ENCODE measurements at places on chromosomes 1 and 21. TPM values are rescaled to one million over a fixed set of nuclear protein-coding genes. Genes with fewer than 3 reads are reported as not detected.

The NTNG1 gene
- total RNA-seq = 16.0 TPM

The CCDC17 gene
- 0.94 TPM for total RNA-seq

The CYP4B1 gene
- not detected for total RNA-seq

The FMO5 gene
- total RNA-seq = 0.07 TPM

The F13B gene
- total RNA-seq = not detected

The LRRC38 gene
- total RNA-seq = 0.71 TPM

The FCRL3 gene
- 0.03 TPM for total RNA-seq

The TMEM125 gene
- not detected for total RNA-seq

DNA sequence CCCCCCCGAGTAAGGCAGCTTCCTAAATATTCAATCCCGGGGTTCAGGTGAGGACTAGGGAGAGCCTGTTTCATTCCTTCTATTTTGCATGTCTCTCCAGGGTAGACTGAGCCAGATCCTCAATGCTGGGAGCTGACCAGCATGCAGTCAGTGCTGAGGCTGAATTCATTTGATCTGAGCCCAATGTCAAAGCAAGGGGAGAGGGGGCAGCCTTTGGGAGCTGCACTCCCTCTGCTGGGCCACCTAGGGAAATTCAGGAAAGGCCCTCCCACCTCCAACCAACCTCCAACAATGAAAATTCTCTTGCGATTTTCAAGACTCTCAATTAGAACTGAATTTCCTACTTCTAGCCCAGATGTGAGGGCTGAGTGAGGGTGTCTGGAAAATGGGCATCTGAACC, 371.2 kb downstream of the NPHP4 start:
- peak; percentile 33 for DNase-seq

- DNase-seq = peak; percentile 54
These were observed 29.1 kb downstream of the CHML start for GRCh38 chr1:241611063-241611462.

- DNase-seq = no peak
These were observed 154.9 kb upstream of the GREM2 start for GRCh38 chr1:240766831-240767230.

DNA sequence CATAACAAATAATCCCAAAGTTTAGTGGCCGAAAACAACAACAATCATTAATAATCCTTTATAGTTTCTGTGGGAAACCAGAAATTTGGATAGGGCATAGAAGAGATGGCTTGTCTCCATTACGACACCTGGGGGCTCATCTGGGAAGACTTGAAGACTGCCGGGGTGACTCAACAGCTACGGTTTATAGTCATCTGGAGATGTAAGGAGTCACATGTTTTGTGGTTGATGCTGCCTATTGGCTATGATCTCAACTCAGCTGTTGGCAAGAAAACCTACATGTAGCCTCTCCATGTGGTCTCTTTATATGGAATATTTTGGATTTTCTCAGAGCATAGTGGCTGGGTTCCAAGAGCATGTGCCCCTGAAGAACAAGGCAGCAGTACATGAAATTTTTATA, 29.3 kb upstream of the TSPAN2 start:
- peak; percentile 63 for DNase-seq

DNA sequence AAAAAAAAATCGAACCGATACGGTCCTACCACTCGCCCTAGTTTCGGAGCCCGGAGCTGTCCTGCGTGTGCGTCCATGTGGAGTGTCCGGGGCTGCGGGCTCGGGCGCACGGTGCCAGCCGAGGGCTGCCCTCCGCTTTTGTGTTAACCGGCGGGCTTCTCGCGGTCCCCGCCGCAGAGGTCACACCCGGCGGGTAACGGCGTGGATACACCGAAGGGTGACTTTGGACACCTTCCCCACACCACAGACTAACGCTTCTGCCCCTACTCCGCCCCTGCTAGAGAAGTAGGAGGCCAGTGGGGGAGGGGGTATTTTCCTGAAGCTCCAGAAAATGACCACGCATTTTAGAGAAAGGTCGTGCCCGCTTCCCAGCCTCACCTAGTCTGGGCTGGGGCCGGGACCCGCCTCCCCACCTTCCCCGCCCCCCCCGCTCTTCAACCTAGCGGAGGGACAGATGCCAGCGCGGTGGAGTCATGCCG, 609 bp upstream of the ATF3 start:
- no peak for DNase-seq

- DNase-seq = no peak
These were observed 69.6 kb upstream of the C1orf105 start for GRCh38 chr1:172350856-172351255.

GRCh38 chr1:148372731-148373130, 110.4 kb downstream of the PPIAL4G start:
- peak; percentile 70 for DNase-seq

DNA sequence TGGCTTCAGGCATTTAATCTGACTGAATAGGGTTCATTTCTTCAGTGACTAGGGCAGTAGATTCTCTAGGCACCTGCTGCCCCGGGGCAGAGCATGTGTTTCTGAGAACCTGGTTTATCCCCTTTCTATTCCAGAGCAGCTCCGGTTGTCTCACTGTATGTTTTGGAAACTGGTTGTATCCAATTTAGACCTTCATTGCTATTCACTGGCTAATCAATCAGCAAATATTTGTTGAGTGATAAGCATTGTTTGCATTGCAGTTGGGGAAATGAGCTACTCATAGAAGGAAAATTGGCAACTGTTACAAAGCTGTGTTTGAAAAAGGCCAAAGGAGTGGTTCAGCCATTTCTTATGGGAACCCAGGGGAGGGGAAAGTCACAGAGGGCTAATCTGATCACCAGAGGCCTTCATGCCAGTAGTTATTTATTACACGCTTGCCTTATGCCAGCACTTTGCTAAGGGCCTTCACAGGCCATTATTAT, 2.9 kb downstream of the QSOX1 start:
- no peak for DNase-seq

DNA sequence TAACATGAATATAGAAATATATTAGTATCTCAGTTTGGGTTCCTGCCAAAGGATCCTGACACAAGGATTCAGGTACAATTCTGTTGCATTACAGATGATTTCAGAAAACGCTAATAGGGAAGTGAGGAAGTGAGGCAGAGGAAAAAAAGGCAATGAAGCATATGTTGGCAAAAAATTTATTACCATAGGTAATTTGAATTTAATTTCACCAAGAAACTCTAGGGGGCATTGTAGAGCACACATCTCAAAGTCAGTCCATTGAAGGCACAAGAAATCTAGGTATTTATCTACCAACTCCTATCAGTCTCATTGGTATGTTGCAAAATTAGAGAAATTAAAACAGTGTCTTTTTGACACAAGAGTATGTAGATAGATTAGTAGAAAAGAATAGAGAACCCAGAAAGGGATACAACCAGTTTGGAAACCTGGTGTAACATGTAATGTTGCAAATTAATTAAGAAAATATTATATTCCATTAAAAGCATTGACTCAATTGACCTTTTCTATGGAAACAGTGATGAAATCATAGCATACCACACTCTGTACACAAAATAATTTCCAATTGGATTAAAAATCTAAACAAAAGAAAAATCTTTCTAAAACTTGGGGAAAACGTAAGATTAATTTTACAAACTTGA, 104.9 kb upstream of the SNX7 start:
- DNase-seq = peak; percentile 45

DNA sequence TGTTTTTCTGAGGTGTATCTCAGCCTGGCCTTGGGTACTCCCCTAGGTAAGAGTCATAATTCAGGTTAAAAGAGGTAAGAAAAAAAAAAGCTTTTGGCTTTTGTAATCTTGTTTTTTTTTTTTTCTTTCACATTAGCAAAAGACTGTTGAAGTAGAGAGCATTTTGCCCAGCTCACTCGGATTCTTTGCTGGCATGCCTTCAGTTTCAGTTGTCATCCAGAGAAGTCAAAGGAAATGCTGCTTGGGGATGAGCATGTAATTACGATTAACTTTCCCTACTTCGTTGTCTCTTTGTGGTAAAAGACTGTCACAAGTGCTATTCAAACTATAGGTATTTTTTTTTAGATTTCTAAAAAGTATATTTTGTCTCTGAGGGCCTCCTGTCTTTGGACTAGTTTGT, 6.3 kb downstream of the BACH1 start:
- no peak for DNase-seq

- peak; percentile 95 for DNase-seq
These were observed 1.3 kb downstream of the CNN3 start for GRCh38 chr1:94925561-94926125.

DNA sequence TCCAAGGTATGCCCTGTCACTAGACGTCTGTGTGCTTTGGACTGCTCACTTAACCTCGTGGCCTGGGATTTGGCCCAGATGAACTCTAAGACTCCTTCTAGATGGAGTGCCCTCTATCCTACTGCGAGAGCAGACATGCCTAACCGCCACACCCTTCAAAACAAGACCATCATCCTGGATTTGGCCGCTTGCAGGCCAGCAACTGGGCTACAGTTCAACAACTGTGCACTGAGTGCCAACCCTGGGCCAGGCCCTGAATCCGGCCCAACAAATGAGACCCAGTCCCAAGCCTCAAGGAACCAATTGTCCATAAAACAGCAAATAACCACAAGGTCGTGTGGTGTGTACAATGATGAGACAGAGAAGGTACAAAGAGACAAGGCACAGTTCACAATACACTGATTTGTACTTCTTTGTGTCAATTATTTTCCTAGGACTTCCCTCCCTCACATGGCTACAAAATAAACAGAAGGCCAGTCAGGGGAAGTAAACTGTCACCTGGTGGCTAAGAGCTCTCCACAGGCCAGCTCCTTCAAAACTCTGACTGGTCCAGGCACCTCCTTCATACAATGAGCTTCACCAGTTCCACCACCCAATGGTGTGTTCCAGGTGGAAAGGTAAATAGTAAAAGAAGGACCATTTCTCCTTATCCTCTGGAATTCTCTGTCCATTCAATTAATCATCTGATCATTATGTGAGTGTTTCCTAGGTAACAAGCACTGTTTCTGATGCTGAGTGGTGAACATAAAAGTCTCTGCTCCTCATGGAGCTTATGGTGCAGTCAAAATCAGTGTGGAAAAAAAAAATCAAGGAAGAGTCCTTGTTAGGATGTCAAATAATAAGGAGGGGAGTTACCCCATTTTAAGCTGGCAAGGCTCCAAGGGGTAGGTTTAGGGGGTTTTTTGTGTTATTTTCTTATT, 60.4 kb downstream of the CAPZB start:
- no peak for DNase-seq

DNA sequence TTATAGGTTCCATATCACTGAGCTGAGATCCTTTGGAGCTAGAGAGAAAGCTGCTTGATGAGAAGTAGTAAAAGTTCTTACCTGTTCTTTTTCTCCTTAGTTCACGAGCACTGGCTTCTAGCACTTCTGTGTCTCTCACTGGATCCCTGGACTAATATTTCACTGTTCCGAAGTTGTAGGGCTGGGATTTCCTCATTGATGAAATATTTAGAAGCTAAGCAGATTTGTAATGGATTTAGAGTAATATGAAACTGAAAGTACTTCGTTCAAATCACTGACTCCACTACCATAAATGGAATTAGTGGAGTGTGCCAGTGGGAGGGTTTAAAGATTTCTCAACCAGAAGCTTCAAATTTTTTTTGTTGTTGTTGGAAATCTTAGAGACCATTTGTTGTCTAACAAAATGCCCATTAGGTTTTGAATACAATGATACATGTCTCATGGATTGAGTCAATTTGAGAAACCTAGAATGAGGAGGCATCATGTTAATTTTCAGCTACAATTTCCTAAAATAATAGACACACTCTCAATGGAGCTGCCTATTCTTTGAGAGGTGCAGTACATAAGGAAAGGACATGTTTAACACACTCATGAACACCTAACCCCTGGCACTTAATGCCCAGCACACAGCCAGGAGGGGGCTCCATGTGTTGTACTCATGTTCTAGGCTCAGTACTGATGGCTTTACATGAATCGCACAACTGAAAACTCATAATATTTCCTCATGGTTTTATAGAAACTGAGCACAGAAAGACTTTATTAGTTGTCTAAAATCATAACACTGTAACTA, at the start of gene GBP1:
Gene GBP1, minus strand, starts transcription at position 130 of the 790 bp plus-strand sequence. CDS start 1,974 bp downstream, outside the sequence.
- peak; percentile 67 for DNase-seq

GRCh38 chr1:4071653-4072052, 171.6 kb upstream of the C1orf174 start:
- no peak for DNase-seq

DNA sequence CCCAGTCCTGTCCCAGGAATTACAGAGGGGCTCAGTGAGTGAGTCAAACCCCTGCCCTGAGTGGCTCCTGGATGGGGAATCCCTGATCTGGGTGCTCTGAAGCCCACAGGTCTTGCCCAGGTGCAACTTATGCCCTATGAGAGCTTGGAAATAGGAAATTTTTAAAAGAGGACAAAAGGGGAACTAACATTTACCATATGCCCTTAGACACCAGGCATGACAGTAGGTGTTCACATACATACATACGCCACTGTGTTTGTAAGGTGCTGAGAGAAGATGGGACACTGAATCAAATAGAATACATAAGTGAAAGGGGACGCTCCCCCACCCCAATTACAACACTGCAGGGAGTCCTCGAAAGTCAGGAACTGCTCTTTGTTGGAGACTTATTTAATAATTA, 1.4 kb downstream of the CFAP45 start:
- no peak for DNase-seq

DNA sequence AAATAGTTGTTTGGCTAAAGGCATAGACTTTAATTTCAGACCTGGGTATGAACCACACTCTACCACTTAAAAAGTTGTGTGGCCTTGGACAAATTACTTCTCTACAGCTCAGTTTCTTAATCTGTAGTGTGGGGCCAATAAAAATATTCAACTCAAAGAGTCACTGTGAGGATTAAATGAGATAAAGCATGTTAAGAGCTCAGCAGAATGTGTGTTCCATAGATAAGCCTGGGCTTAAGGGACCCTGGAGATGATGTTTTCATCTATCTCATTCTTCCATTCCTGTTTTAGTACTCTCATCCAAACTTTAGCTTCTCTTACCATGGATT, 17.7 kb downstream of the S100A10 start:
- DNase-seq = no peak

Data from HT1080 (cell line).